NCI-H524 treated with DMSO at 0.1 percent for 48 hours (cell line): ENCODE measurements at places on chromosomes 7 and 10.

DNA sequence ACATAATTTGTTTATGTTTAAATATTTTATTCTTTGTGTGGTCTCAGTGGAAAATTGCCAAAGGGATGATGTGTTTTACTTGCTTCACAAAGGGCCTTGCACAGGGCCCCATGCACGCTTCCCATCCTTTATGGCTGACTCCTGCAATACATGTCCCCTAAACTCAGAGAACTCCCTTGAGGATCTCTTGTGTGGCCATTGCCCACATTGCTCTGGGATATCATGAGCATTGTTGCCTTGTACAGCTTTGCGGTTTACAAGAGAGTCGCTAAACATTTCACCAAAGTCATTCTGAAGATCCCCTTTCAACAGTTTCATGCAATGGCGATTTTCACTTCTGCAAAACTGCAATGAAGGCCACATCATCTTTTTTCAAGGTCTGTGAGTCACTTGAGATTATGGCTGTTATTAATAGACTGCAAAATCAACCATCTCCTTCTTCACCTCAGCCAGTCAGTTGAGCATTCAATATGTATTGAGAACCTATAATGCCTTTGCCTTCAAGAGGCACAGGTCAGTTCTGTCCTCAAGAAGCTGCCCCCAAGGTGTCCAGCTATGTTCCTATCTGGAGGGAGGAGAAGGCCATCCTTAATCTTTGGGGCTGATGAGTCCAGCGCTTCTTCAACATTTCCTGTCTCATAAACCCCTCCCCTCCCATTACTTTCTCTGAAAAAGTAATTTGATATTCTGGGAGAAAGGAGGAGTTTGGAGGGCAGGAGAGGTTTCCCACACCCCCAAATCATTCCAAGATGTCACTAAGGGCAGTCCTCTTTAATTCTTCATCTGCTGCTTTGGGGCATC is 108.1 kb downstream of the CCDC71L start:
- DNase-seq = no peak

- no peak for DNase-seq
These were observed 346.4 kb upstream of the TMEM229A start for GRCh38 chr7:124379296-124379695.

GRCh38 chr7:127107601-127108007 is 145.1 kb downstream of the GRM8 start:
- DNase-seq = no peak

DNA sequence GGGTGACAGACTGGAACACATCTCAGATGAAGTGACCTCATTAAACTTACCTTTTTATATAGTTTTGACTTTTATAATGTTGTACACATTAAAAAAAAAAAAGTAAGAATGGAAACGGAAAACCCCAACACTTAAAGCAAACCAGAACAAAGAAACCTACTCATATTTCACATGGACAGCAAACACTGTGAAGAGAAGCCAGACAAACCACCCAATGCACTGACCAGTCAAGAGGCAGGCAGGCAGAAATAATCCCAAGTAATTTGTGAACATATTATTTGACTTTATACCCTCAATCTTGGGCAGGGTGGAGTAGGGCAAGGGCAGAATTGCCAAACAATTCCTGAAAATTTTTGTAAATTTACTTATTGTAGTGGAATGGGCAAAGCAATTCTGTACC is 39.8 kb downstream of the WAPL start:
- no peak for DNase-seq

- DNase-seq = no peak
These were observed 100.1 kb upstream of the BET1 start for GRCh38 chr7:94104301-94104700.

- DNase-seq = no peak
These were observed 36.0 kb downstream of the RHOBTB1 start for GRCh38 chr10:60908031-60908430.

GRCh38 chr10:78749200-78749599 is 319.6 kb upstream of the ZMIZ1 start:
- DNase-seq = no peak

DNA sequence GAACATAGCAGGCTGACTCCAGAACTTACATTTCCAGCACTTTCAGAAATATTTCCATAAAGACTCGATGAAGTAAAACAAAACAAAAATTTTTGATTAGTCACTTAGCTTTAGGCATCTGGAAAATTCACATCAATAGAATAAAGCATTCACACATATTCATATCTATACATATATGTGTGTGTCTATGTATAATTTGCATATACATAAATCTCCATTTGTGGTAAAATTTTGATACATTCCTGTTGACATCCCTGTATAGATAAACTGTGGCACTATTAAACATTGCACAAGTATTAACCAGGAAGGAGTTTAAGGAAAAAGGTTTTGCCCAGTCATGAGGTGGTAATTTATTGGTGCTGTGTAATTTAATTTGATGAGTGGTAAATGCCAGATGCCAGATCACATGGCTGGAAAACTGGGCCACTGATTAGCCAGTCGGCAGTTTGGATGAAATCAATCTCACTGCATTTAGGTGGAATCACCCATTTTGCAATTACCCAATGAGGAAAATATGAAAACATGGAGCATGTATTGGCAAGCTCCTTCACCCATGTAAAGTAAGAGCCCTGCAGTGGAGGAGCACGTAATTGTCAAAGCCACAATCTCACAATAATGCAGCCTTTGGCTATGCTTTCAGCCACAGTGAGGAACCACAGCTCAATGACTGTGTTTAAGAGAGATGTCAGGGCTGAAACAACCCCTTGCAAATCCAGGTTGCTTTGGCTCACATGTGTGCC is 294.6 kb downstream of the RNLS start:
- DNase-seq = no peak

DNA sequence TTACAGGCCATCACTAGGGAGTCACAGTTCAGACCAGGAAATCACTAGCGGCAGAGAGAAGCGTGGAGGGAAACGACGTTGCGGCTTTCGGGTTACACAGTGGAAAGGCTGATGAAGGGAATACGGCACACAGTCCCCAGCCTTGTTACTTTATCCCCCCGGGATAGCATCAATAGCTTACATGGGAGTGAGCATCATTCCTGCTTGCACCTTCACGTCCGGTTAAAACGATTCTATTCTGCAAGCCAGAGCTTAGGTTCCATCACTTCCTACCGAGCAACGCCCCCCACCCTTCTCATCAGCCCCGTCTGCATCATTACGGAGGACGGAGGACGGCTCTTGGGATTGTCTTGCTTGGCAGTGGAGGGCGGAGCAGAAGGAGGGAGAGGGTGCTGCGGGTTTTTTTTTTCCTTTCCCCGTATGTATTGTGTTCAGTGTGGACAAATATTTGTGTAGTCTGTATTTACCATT is 124.9 kb downstream of the CLEC2L start:
- DNase-seq = no peak

DNA sequence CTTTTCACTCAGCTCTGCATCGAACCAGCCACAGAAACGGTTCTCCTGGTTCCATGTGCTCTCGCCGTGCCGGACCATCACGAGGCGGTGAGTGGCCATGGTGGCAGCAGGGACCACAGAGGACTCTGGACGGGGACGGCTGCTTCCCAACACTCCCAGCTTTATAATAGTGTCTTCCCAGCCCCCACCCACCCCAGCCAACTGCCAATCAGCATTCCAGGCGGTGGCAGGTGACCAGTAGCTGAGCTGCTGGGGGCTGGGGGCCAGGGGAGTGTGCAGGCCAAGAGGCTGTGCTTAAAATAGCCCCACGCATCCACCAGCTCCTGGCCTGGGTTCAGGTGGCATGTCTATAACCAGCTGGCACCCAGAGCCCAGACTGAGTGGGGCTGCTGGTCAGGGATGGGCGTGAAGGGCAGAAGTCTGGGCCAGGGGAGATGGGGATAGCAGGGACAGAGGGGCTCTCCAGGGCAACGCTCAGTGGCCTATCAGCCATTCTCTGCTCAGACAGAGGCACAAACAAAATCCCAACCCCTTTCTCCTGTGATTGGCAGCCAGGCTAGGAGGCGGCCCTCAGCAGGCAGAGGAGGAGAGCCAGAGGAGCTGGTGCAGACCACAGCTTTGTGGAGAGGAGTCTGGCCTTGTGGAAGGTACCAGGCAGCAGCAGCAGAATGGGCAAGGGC is at the start of gene PGAM2:
TSS of gene PGAM2 (minus strand) at position 137 of the 680 bp plus-strand sequence. CDS start at position 99, 38 bp downstream.
- DNase-seq = no peak

DNA sequence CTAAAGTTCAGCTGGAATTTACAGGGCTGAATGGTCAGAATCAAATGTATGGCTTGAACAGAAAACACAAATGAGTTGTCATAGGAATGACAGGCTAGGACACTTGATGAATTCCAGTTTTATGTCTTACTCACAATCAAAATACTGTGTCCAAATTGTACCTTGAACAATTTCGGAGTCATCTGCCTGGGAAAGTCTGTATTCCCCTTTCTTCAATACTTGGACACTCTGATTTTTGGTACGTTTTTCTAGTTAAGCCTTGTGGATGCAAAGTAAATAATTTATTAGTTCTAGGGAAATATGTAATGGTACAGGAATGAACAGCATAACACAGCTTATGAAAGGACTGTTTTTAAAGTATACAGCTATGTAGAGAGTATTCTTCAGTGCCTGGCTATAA is 100.4 kb downstream of the ITGB8 start:
- DNase-seq = no peak

DNA sequence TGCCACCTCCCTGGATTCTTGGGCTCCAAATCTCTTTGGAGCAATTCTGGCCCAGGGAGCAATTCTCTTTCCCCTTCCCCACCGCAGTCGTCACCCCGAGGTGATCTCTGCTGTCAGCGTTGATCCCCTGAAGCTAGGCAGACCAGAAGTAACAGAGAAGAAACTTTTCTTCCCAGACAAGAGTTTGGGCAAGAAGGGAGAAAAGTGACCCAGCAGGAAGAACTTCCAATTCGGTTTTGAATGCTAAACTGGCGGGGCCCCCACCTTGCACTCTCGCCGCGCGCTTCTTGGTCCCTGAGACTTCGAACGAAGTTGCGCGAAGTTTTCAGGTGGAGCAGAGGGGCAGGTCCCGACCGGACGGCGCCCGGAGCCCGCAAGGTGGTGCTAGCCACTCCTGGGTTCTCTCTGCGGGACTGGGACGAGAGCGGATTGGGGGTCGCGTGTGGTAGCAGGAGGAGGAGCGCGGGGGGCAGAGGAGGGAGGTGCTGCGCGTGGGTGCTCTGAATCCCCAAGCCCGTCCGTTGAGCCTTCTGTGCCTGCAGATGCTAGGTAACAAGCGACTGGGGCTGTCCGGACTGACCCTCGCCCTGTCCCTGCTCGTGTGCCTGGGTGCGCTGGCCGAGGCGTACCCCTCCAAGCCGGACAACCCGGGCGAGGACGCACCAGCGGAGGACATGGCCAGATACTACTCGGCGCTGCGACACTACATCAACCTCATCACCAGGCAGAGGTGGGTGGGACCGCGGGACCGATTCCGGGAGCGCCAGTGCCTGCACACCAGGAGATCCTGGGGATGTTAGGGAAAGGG is 913 bp downstream of the NPY start:
- no peak for DNase-seq

DNA sequence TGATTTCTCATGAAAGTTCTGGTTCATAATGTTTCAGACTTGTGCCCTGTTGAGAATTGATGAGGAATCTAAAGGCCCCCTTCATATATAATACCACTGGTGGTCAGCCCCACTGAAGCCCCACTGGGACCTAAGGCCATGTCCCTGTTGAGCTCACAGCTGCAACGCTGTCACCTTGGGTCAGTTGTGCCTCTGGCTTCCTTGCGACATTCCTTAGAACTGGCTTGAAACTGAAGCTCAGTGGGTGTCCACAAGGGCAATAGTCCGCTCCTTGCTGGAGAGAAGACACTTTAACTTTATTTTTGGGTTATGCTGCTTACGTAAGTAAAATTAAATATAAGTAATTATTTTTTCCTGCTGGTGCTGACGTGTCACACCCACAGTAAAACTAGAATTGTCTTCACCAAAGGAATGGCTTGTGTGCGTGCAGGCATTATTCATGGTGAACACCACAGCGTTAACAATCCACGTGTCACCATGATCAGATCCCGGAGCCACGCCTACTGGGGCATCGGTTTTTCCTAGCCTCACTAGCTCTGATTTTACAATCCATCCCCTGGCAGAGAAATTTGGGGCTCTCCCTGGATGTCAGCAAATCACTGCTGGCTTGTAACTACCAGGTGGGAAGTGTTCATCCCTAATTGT is 66.5 kb downstream of the BICC1 start:
- no peak for DNase-seq

DNA sequence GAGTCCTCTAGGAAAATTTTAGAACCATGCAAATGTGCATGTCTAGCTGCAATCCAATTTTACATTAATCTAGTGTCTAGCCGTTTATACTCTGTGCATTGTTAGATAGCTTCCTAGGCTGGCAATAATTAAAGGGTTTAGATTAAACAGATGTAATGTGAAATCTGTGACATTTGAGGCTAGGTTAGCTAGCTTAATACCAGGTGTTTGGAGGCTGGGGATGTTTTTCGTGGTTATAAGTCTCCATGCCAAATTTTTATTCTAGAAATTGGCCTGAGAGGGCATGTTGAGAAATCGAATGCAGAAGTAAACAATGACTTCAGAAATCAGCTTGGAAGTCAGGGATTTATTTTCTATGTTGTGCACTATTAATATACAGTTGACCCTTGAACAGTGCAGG is 94.2 kb downstream of the ST7 start:
- DNase-seq = no peak

- DNase-seq = peak; percentile 7
These were observed 272.5 kb downstream of the SEMA3A start for GRCh38 chr7:83921941-83922607.

GRCh38 chr7:92837000-92837749 is 802 bp upstream of the CDK6 start:
- DNase-seq = peak; percentile 16

DNA sequence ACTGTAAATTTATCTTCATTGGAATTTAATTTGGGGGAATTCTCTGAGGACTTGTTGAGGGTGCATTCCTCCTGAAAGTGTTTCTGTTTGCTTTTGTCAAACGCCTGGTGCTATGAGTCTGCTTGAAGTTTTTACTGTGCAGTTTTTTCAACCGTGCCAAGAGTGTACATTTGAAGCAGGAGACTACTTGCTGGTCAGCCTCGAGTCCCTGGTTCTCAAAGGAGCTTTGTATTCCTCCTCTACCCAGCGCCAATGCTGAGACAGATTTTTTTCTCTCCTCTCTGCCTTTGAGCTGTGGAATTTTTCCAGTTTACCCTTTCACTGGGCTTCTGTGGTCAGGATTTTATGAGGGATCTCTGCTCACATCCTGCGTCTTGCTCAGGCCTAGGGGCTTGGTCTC is 62.1 kb downstream of the NPY start:
- no peak for DNase-seq

DNA sequence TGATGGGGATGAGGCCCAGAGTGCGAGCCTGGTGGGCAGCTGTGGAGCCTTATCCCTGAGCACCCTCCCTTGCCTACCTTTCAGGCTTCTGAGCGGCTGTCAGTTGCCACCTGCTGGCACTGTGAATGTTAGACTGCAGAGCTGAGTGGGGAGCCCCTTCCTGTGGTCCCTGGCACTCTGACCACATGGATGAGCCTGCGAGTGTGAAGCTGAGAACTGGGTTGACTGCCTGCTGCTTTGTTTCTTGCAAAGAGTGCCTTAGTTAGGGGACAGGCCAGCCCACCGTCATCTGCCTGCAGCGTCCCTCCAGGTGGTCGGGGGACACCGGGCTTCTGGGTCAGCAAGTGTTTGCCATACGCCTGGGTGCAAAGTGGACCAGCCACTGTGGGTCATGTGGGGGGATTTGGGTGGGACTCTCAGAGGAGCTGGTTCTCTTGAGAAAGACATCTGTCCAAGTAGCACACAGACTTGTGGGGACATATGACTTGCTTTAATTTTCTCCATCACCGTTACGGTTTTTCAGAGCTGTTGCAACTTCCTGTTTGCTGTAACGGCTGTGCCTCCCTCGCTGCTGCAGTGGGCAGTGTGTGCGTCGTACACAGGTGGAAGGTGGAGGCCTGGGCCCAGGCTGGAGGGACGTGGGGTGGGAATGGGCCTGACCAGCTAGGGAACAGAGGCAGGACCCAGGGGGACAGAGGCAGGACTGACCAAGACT is 13.7 kb downstream of the INPP5A start:
- DNase-seq = no peak

- DNase-seq = no peak
These were observed 8.9 kb downstream of the PDE1C start for GRCh38 chr7:32061346-32061745.
